Ascending aorta (tissue), 2 donors: ENCODE measurements at places on chromosomes 1 and 21.

GRCh38 chr1:30425046-30425445 lies 298.3 kb downstream of the MATN1 start:
- DNase-seq: no peak

GRCh38 chr21:43929217-43929971 lies 64.4 kb downstream of the AGPAT3 start:
- DNase-seq: no peak

DNA sequence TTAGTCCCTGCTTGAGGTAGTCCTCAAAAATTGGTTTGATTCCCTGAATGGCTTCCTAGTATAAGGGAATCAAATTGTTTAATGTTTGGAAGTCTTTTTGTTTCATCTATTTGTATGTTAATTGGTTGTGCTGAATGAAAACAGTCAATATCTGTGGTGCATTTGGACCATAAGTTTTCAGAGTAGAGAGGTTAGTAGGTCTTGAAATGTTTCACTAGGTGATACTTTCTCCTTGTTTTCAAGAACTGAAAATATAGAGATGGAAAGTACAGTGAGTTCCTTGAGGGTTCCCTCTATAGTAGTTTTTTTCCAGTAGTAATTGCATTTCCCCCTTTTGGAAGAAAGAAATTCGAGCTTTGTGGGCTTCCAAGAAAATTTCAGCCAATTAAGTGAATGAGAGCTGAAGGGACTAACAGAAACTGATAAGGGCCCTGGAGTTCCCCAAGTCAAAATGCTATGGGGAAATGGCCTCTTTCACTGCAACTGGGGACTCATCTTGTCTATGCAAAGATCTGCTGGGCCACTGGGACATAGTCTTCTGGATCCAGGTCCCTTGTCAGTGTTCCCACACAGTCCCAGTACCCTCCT lies 18.6 kb upstream of the CEP350 start:
- no peak for DNase-seq

- DNase-seq: no peak
Observed at GRCh38 chr1:221575605-221576004, 166.3 kb downstream of the DUSP10 start.

GRCh38 chr1:3007298-3008147 lies 13.7 kb upstream of the ACTRT2 start:
- no peak for DNase-seq

DNA sequence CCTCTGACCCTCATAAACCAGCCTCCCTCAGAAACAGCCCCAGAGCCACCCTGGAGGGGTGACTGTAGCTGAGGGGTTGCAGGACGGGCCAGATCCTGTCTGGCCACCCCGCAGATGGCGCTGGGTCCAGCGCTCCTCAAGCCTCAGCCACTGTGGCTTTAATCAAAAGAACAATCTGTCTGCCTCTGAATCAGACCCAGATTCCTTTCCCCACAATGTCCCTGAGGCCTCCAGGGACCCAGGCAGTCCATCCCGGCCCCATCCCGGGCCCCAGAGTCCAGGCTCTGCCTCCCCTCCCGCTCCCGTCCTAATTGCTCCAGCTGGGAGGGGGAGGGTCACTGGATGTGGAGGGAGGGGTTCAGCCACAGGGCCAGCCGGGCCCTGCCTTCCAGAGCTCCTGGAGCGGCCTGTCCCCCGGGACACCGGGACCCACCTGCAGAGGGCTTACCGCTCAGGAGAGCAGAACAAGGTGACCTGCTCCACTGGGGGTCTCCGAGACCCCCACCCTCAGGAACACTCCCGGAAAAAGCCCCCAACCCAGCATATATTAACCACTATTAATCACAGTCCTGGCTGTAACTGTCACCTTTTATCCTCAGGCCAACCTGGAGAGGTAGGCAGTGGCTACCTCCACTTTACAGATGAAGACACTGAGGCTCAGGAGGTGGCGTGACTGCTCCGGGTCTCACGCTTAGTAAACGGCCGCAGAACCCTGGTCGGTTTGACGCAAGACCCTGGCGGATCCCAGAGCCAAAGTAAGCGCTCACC lies 836 bp upstream of the FBLIM1 start:
- DNase-seq: no peak

DNA sequence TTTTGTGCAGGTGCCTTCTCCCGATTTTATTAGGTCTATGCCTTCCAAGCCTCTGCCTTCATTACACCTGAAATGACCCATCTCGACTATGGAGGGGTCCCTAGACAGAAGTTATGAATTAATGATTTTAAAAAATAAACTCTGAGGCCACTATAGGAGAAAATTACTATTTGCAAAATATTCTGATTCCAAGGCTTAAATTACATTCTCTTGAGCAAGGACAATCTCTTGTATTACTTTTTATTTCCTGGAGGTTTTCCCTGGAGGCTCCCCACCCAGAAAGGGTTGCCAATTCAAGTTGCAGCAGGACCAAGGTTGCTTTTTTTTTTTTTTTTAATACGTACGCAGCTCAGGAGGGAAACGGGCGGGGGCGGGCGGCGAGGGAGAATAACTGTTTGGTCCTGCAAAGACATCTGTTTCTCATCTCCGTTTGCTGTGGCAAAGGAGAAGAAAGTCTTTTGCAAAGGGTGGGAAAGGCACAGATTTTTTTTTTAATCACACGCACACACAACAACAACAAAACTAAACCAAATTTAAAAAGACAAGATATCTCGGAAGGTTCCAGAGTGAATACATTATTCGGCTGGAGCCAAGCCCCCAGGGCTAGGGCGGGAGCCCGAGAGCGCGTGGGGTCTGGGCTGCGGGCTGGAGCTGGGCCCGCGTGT lies 618 bp upstream of the SERTAD4 start:
- no peak for DNase-seq
